Activated T-cell treated with anti-CD3 and anti-CD28 coated beads for 1 hour (primary cell): ENCODE measurements at places on chromosomes 16 and 17.
A peak's percentile ranks its signal among the peaks of the same experiment; 100 is the strongest.

- no peak for DNase-seq
Measured at GRCh38 chr17:9615486-9615885, 29.8 kb upstream of the USP43 start.

GRCh38 chr16:88581033-88581432 lies 10.8 kb downstream of the ZC3H18 start:
- no peak for DNase-seq

GRCh38 chr17:3751836-3752235 lies 28.1 kb downstream of the HASPIN start:
- DNase-seq, result no peak

DNA sequence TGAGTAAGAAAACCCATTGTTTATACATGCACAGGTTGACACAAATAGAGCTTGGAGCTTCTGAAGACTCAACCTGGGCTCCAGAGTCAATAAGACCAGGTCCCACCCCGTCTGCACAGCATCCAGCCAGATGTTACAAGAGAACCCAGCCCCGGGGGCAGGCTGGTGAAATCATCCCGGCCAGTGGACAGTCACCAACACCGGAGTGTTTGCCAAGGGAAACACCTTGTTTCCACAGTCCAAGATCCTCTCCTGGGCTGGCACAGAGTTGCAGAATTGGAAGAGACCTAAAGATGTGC lies 90.3 kb downstream of the RAB11FIP4 start:
- no peak for DNase-seq

GRCh38 chr16:74558873-74559272 lies 48.0 kb downstream of the GLG1 start:
- DNase-seq, result no peak

- no peak for DNase-seq
Measured at GRCh38 chr16:87119748-87120147, 197.4 kb downstream of the C16orf95 start.

DNA sequence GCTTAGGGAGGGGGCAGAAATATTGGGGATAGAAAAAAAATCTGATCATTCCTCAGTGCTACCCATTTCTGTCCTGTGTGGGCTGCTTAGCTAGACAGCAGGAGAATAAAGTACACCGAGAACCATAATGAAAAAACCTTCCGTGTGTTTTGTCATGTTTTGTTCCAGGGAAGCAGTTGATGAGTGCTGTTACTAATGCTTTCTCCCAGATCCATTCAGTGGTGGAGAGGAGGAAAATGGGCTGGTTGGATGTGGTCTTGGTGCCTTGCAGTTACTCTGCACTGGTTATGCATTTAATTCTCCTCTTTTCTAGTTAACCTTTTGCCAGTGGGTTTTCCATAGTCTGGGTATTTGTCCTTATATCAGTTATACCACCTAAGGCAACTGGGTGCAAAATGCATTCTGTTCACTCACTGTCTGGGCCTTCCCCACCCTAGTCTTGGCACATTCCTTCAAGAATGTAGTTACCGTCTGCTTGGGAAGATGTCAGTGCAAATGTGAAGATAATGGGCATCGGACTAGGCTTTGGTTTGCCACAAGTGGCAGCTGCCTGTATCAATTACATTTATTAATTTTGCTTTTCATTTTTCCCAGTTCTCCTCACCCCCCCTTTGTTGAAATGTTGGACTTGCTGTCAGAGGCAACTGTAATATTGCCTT lies 9.3 kb upstream of the TBKBP1 start:
- DNase-seq, result no peak

GRCh38 chr16:66308096-66308495 lies 58.4 kb upstream of the CDH5 start:
- DNase-seq, result no peak

DNA sequence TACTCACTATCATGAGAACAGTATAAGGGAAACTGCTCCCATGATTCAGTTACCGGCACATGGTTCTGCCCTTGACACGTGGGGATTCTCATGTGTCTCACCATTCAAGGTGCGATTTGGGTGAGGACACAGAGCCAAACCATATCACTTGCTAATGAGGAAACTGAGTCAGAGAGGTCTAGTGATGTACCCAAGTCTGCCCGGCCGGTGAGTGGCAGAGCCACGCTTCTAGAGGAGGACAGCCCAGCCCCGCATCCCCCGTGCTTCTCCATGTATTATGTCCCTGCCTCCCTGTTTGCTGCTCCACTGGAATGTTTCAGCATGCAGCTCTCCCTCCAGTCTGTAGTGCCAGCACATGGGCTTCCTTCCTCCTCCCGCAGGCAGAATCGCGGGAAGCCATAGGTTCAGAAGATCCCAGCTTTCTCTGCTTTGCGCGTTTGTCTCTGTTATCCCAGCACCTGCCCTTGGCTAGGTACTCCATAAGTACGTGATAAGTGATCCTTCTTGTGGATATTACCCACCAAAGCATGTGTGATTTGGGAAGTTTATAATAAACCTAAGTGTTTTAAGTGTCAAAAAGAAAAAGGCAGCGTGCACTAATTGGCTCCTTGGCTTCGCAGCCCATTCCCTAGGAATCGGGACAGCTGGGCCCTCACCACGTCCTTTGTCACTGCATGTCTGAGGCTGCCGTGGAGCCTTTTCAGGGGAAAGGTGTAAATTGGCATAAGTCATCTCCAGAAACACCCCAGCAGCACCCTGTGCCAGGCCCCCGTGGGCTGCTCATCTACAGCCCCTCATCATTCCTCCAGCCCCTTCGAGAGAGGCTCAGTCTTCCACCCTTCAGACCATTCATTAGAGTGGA lies 103.8 kb downstream of the CLEC16A start:
- no peak for DNase-seq

- peak; percentile 96 for DNase-seq
Measured at GRCh38 chr17:39153599-39154051, 2.2 kb upstream of the PLXDC1 start.

DNA sequence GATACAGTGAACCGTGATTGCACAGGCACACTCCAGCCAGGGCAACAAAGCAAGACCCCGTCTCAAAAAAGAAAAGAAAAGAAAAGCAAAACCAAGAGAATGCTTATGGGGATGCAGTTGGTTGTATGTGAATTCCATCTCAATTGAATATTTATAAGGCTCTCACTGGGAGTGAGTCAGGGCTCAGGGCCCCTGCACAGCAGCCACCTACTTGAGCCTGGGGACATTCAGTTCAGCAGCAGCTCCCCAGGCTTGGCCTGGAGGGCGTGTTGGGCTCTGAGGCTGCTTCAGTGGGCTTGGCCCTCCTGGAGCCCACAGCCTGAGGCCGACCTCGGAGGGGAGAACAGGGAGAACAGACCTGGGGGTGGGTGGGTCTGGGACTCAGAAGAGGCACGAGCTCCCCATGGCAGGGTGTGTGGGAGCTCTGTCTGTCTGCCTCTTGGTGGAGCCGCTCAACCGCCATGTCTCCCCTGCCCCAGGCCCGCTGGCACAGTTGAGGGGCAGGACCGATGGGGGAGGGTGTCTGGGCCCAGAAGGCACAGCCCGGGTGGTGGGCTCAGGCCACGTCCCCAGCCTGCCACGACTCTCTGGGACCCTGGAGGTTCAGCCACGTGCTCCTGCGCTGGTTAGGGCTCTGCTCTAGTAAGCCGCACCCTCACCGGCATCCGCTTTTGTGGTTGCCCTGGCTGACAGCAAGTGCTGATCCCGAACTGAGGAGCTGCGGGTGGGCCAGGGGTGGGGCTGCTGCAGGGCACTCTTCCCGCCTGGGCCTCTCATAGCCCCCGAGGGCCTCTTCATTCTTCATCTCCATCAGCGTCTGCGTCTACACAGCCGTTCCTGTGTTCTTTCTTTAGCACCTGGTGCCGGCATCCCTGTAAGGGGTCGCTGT lies 24.8 kb downstream of the ZFPM1 start:
- no peak for DNase-seq

DNA sequence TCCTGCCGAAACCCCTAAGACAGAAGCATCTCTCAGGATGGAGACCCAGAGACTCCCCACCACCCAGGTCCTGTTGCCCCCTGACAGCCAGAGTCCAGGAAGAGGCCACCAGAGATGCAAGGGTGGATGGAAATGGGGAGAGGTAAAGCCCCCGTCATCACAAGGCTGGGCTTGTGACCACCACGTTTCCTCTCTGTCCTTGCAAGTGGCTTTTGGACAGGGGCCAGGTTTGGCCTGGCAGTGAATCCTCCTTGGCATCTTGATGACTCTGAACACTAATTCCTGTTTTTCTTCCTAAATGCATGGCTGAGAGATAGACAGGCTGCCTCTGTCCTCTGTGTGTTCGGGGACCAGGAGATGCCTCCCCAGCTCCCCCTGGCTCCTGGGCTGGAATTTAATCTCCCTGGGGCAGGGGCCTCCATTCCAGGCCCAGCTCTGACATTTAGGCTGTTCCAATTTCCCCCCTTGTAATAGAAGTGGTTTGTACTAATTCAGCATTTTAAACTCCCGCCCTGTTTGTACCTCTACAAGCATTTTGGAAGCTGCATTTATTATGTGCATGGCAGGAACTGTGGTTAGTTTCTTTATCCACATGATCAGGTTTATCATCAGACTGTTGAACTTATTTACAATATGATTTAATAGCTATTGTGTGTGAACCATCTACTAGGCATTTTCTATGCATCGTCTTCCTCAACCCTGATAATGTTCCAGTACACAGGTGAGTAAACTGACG lies 116.1 kb upstream of the IRX6 start:
- DNase-seq, result no peak

GRCh38 chr16:62755938-62756337 lies 719.7 kb upstream of the CDH8 start:
- no peak for DNase-seq

GRCh38 chr16:27226976-27227705 lies 23.8 kb downstream of the KDM8 start:
- no peak for DNase-seq

DNA sequence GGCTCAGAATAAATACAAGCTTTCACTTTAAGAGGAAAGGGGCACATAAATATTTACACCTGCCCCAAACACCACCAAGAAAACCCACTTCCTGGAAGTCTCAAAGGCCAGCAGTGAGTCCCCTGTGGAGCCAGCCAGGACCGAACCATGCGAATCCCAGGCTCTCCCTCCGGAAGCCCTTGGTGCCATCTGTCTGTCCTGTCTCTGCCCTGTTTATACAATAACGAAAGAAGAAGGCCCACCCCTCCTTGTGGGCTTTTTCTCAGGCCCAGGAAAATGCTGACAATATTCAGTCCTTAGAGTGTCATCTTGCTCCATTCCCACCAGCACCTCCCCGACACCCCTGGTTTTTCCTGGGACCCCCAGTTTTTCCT lies 3.6 kb upstream of the SLC6A4 start:
- no peak for DNase-seq

- no peak for DNase-seq
Measured at GRCh38 chr16:5025171-5025632, 8.5 kb downstream of the NAGPA start.

GRCh38 chr17:76208120-76208519 lies 32.2 kb downstream of the RNF157 start:
- DNase-seq, result no peak

- DNase-seq, result no peak
Measured at GRCh38 chr17:77128896-77129567, 11.7 kb upstream of the SEC14L1 start.

GRCh38 chr17:39923836-39924690 lies 3.3 kb downstream of the ORMDL3 start:
- DNase-seq, result no peak

GRCh38 chr17:50027172-50027880 lies 28.6 kb upstream of the ITGA3 start:
- no peak for DNase-seq
